ENCODE measurements at places on chromosomes 6 and 20.

DNA sequence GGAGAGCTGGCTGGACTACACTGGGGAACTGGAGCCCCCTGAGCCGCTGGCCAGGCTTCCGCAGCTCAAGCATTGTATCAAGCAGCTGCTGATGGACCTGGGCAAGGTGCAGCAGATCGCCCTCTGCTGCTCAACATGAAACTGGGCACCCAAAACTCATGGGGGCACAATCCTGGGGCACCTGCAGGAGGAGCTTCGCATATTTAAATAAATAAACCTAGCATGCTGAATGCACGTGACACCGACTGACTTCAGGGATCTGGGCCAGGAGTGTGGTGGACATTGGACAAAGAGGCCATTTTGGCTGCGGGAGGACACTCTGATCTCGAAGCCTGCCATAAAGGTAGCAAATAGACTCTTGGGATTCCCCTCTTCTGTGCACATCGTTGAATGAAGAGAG, 6.8 kb downstream of the SCAND1 start:
- no peak for DNase-seq
- H3K27me3 ChIP-seq = no peaks in the 10 kb centered on the region
- no peak overlapping the region for H3K4me3 ChIP-seq
- H3K4me1 ChIP-seq = peaks cover 3% of the 10 kb centered on the region

DNA sequence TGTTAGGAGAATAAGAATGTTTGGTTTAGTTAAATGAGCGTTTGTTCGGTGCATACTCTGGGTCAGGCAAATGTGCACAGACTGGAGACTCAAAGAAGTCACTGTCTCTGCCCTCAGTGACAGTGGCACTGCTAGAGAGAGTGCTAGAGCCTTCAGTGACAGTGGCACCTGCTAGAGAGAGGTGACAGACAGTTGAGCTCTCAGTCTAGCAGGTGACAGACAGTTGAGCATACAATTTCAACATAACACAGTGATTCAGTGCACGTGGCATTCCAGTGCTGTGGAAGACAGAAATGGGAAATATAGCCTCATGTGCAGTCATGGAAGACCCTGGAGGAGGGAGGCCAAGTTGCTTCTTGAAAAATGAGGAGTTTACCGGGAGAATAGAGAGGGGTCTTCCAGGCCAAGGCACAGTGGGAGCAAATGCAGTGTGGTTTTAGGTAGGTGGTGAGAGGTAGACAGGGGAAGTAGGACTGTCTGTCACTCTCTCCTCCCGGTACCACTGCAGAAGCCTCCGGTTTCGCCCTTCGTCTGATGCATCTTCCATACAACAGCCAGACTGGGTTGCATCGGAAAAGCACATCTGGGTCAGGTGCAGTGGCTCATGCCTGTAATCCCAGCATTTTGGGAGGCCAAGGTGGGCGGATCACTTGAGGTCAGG, 107.9 kb upstream of the CLDN20 start:
- H3K36me3 ChIP-seq = no peaks in the 10 kb centered on the region
- no peaks in the 10 kb centered on the region for H3K27me3 ChIP-seq
- peak overlapping the region; percentile 39 for H3K27ac ChIP-seq
- no peak for DNase-seq
- no peaks in the 10 kb centered on the region for H3K4me1 ChIP-seq

DNA sequence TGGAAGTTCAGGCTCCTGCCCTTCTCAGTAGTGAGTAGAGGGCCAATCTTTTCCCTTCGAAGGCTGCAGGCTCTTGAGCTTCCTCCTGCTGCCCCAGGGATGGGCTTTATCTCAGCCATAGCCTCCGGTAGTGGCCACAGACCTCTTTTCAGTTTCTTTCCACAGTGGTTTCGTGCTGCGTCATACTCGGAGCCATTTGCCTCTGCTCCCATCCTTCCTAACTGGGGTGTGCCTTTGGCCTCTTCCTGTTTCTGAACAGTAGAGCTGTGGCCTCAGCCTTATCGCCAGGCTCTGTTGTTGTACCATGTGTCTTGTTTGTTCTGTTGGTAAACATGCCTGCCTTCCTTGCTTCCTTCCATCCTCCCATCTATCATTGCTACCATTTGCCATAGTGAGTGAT, 54.1 kb downstream of the TULP4 start:
- DNase-seq = no peak
- peaks cover 3% of the 10 kb centered on the region for H3K4me1 ChIP-seq
- no peak overlapping the region for H3K4me3 ChIP-seq
- no peaks in the 10 kb centered on the region for H3K27me3 ChIP-seq
- peaks cover 14% of the 10 kb centered on the region for H3K36me3 ChIP-seq
- H3K27ac ChIP-seq = no peak overlapping the region

- peaks cover 13% of the 10 kb centered on the region for H3K27me3 ChIP-seq
Measured at GRCh38 chr6:105900125-105900937, 185.8 kb upstream of the PRDM1 start.

DNA sequence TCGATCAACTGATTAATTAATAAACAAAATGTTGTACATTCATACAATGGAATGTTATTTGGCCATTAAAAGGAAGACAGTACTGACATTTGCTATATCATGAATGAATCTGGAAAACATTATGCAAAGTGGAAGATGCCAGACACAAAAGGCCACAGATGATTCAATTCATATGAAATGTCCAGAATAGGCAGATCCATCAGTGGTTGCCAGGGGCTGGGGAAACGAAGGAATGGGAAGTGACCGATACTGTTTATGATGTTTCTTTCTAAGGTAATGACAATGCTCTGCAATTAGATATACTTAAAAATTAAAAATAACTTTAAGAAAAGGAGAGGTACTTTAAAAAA, 37.2 kb downstream of the ELOVL5 start:
- H3K27me3 ChIP-seq = no peaks in the 10 kb centered on the region
- no peak overlapping the region for H3K4me3 ChIP-seq

DNA sequence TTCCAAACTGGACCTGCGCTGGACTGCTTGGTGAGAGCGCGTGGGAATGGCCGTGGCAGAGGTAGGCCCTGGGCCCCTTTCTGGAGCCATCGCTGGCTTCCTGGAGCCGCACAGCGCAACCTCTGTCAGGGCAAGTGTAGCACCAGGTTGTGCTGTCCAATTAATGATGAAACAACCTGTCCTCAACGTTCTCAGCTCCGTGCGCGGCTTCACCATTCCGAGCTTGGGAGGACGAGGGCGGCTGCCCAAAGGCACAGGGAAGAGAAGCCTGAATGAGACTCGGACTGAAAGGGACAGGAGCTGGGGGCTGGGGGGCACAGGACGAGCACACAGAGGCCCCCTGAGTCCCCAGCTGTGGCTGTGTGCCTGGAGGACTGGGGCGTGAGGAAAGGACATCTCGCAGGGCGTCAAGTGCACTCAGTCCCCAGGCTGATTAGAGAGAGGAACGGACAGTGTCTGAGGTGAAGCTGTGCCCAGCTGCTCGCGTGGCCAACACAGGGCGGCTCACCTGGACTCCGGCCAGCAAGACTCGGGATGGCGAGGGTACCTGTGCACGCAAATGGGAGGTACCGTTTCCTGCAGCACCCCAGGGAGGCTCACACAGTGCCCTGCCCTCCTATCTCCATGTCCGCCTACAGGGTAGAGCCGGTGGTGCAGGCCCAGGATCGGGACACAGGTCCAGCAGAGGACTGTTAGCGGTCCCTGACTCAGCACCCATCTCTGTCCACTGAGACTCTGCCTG, 403.3 kb downstream of the TAF4 start:
- H3K27ac ChIP-seq = no peak overlapping the region
- H3K4me3 ChIP-seq = no peak overlapping the region
- peaks cover 1% of the 10 kb centered on the region for H3K27me3 ChIP-seq
- no peaks in the 10 kb centered on the region for H3K4me1 ChIP-seq
- DNase-seq = no peak
- H3K36me3 ChIP-seq = no peaks in the 10 kb centered on the region

GRCh38 chr6:143224516-143224915, 163.8 kb downstream of the AIG1 start:
- peaks cover 1% of the 10 kb centered on the region for H3K36me3 ChIP-seq
- peaks cover 7% of the 10 kb centered on the region for H3K4me1 ChIP-seq
- peak overlapping the region; percentile 94 for H3K27ac ChIP-seq

DNA sequence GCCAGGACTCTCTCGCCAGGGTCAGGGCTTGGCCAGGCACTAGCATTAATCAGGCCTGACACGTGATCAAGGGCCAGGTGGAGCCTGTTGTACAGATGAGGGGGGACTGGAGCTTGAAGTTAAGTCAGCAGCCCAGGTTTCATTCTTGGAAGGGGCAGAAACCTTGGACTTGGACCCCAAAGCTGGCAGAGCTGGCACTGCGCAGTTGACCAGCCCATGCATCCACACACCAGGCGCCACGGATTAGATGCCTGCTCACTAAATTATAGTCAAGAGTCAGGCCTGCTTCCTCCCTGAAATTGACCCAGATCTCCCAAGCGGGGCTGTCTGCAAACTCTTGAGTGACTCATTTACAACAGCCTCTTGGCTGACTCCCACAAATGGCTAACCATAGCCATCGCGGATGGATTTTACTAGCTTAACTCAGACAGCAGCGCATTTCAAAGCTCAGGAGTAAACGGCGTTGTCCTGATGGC, 4.1 kb upstream of the TAF4 start:
- H3K27me3 ChIP-seq = no peaks in the 10 kb centered on the region
- no peaks in the 10 kb centered on the region for H3K36me3 ChIP-seq
- peaks cover 15% of the 10 kb centered on the region for H3K4me1 ChIP-seq
- H3K4me3 ChIP-seq = no peak overlapping the region

GRCh38 chr6:36350681-36351571, 14.2 kb upstream of the BNIP5 start:
- peaks cover 10% of the 10 kb centered on the region for H3K4me1 ChIP-seq
- DNase-seq = no peak
- no peak overlapping the region for H3K27ac ChIP-seq
- no peak overlapping the region for H3K4me3 ChIP-seq
- no peaks in the 10 kb centered on the region for H3K36me3 ChIP-seq

GRCh38 chr6:111195656-111196055, 108.4 kb downstream of the SLC16A10 start:
- DNase-seq = no peak
- peaks cover 10% of the 10 kb centered on the region for H3K4me1 ChIP-seq
- no peaks in the 10 kb centered on the region for H3K27me3 ChIP-seq
- H3K36me3 ChIP-seq = peaks cover 2% of the 10 kb centered on the region
- no peak overlapping the region for H3K27ac ChIP-seq

DNA sequence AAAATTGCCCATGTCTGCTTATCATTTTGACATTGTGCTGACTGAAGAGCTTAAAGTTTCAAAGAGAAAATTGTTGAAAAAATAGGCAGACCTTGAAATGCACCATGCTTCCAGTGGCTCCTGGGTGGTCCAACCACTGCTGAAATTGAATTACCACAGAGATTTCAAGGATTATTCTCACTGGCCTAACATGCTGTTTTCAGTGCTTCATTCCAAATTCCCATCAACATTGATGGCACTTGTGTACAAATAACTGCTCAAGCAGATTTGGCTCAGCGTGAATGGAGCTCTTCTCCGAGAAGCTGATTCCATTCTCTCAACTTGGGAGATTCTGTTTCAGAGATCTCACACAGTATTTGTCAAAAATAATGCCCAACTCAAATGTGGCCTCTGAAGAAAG, 75.5 kb downstream of the LAMA4 start:
- H3K27ac ChIP-seq = no peak overlapping the region
- H3K4me1 ChIP-seq = no peaks in the 10 kb centered on the region
- peaks cover 21% of the 10 kb centered on the region for H3K27me3 ChIP-seq

DNA sequence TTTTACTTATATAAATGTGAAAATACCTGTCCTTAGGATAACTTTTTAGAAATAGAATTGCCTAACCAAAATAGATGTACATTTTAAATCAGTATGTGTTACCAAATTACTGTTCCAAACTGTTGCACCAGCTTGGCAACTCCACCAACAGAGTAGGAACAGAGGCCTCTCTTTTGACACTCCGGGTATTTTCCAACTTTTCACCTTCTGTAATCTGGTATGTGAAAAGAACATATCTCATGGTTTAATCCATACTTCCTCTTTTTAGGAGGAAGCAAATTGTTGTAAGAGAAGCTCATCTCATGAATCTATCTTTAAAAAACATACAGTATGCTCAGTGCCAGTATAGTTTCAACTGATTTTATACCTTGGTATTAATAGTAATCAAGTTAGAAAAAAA, 24.9 kb downstream of the RNF144B start:
- H3K4me3 ChIP-seq = no peak overlapping the region
- H3K27ac ChIP-seq = no peak overlapping the region
- no peak for DNase-seq
- H3K4me1 ChIP-seq = no peaks in the 10 kb centered on the region
- H3K36me3 ChIP-seq = no peaks in the 10 kb centered on the region
- no peaks in the 10 kb centered on the region for H3K27me3 ChIP-seq

DNA sequence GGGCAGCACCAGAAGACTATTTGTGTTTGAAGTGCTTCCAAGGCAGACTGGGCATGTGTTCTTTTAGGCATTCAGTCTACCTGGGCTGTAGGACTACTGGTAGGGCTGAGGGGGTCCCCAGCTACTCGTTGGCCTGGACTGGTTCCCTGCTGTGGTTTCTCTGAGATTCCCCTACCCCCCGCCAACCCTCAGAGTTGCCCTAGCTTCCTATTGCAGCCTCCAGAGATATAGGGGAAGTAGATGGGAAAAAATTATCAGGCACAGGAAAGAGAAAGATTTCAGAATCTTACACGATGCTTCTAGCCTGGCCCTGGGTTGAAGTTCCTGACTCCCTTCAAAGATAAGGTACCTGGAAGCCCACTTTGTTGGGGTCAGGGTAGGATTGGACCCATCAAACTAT, 22.5 kb downstream of the BRPF3 start:
- no peak overlapping the region for H3K4me3 ChIP-seq
- no peaks in the 10 kb centered on the region for H3K27me3 ChIP-seq
- H3K36me3 ChIP-seq = peaks cover 22% of the 10 kb centered on the region
- no peaks in the 10 kb centered on the region for H3K4me1 ChIP-seq

- H3K4me3 ChIP-seq = no peak overlapping the region
- H3K27me3 ChIP-seq = no peaks in the 10 kb centered on the region
- no peaks in the 10 kb centered on the region for H3K4me1 ChIP-seq
- no peak for DNase-seq
- H3K27ac ChIP-seq = no peak overlapping the region
- H3K36me3 ChIP-seq = peaks cover 6% of the 10 kb centered on the region
Measured at GRCh38 chr6:111754423-111754822, 118.8 kb downstream of the FYN start.

DNA sequence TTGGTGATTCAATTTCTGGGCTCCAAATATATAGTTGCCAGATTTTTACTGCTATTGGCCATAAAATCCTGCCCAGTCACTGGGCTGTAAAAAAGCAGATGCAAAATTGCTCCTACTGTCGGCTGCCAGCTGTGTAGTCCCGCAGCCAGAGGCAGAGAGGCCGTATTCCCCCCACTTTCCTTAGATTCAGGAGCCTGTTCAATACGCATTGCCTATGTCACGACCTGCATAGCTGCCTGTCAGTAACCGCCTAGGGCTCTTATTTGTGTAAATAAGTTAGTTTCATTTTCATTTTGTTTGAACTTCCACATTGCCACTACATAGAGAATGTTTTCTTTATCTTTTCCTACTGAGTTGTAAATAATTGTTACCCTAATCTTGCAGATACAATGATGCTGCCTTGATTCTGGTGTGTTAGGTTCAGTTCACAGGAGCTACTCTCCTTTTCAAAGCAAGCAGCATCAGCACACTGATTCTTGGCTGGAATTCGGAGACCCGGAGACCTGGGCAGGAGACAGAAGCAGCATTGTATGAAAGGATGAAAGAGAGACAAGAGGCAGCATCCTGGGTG, 46.0 kb upstream of the UST start:
- H3K27me3 ChIP-seq = peaks cover 2% of the 10 kb centered on the region
- H3K36me3 ChIP-seq = peaks cover 6% of the 10 kb centered on the region
- DNase-seq = no peak
- no peak overlapping the region for H3K4me3 ChIP-seq

Measured in progenitor cell of endocrine pancreas (in vitro differentiated cells).